ENCODE measurements at places on chromosomes 1 and 21.

DNA sequence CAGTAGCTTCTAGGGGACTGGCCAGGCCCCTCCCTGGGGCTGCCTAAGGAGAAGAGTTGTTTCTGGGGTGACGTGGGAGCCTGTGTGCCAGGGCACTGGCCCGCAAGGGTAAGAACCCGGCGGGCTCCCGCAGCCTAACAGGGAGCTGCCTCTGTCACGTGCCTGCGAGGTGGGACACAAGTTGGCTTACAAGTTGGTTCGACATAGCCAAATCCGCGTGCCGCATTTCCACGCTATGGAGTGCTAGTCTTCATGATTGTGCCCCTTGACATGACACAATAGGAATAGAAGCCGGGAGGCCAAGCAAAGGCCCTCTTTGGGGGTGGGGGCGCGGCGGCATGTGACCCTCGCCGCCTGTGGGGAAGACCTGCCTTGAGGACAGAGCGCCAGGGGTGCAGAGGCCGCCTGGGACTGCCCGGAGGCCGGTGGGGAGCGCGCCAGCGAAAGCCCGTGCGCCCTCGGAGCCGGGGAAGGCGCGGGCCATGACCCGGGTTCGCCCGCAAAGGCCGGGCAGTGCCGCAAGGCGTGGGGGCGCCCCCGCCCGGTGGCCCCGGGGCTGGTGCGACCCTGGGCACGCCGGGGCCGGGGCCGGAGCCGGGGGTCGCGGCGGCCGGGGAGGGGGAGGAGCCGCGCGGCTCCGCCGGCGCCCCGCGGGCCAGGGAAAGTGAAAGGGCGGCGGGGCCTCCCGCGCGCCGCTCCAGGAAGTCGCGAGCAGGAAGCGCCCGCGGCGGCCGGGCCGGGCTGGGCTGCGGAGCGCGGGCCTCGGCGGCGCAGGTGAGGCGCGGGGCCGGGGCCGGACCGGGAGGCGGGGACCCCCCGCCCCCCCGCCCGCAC, at the start of gene SLC37A1:
SLC37A1 (plus strand) TSS at position 702 of the 834 bp plus-strand sequence. CDS start 4,603 bp downstream, outside the sequence.
- peaks cover 1% of the 10 kb centered on the region for H3K36me3 ChIP-seq
- H3K4me1 ChIP-seq, result peaks cover 20% of the 10 kb centered on the region

GRCh38 chr1:20486457-20487235, 636 bp upstream of the CAMK2N1 start:
- no peaks in the 10 kb centered on the region for H3K36me3 ChIP-seq
- DNase-seq, result no peak
- H3K4me3 ChIP-seq, result peak overlapping the region; percentile 66
- H3K27me3 ChIP-seq, result peaks cover 39% of the 10 kb centered on the region
- H3K27ac ChIP-seq, result no peak overlapping the region
- H3K4me1 ChIP-seq, result peaks cover 9% of the 10 kb centered on the region

DNA sequence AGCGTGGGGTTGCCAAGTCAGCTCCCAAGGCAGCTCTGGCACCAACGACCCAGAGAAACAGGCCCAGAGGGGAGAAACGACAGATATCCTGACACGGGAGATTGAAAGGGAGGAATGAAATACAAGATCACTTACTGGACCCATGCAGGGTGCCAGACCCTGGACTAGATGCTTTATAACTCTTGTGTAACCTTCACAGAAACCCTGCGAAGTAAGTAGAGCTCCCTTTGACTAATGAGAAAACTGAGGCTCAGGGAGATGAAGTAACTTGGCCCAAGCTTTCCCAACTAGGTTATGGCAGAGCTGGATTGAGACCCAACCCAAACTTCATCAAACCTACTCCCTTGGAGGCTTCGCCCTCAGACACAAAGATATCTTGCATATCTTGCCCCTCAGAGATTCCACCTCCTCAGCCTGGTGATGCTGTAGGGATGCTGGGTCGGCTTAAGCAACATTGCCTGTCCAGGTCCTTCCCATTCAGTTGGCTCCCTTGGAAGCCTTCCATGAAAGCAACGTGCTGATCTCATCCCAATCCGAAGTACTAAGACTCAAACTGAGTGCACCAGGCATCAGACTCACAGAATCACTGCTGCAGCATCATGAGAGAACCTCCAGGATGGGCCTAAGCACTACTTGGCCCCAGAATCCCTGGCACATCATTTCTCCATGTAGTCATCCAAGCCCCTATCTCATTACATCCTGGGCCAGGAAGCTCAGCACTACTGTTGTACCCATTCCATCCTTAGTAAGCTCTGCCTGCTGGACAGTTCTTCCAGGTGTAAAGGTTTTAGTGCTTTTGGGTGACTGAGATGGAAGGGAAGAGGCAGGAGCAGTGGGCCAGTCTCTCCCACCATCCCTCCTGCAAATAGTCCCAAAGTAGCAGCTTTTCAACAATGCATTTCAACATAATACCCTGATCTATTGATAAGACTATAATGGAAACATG, 1.1 kb upstream of the IGSF9 start:
- H3K27ac ChIP-seq, result peak overlapping the region; percentile 80
- DNase-seq, result no peak
- no peaks in the 10 kb centered on the region for H3K36me3 ChIP-seq
- H3K4me3 ChIP-seq, result peak overlapping the region; percentile 67

DNA sequence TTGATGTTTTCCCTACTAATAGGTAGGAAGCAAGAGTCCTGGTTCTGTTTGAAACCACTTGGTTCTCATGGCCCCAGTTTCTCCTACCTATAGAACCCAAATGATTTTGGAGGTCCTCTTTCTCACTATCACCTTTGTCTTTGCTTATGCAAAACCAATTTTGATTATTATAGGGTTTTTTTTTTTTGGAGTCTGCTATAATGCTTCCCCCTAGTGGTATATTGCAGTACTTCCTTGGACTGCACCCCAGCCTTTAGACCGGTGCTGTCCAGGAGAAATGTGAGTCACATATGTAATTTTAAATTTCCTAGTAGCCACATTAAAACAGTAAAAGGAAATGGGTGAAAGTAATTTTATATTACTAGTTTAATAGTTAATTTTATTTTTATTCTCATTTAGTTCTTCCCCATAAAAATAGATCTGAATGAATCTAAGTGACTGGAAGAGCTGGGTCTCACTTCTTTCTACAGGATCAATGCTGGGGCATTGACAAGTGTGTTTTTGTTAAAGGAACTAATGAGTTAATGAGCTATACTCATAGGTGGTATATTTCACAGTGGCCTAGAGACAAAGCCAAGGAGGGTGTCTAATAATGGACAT, 10.6 kb downstream of the FCMR start:
- DNase-seq, result no peak
- H3K27me3 ChIP-seq, result peaks cover 31% of the 10 kb centered on the region
- no peaks in the 10 kb centered on the region for H3K36me3 ChIP-seq
- H3K4me1 ChIP-seq, result no peaks in the 10 kb centered on the region

GRCh38 chr1:24341260-24341659, 22.1 kb downstream of the GRHL3 start:
- H3K27me3 ChIP-seq, result no peaks in the 10 kb centered on the region
- H3K36me3 ChIP-seq, result no peaks in the 10 kb centered on the region
- no peak overlapping the region for H3K4me3 ChIP-seq

GRCh38 chr1:223827193-223827663, 18.5 kb downstream of the TP53BP2 start:
- no peak overlapping the region for H3K4me3 ChIP-seq
- H3K36me3 ChIP-seq, result no peaks in the 10 kb centered on the region
- H3K27me3 ChIP-seq, result no peaks in the 10 kb centered on the region
- DNase-seq, result no peak
- H3K27ac ChIP-seq, result no peak overlapping the region
- H3K4me1 ChIP-seq, result no peaks in the 10 kb centered on the region

DNA sequence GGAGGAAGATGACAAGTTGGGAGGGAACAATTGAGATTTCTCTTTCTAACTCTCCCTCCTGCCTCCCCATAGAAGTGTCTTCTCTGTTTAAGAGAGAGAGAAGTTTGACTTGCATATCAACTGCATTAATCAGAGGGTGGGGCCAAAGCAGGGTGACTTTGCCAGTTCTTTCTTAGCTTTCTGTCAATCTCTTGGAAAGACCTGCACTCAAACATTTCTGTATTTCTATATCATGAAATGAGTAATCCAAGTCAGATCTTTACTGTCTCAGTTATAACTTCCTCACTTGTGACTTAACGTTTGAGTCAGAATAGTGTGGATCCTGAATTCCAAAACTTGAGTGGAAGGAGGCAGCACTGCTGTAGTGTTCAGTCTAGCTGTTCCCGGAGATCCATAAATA, 180.8 kb upstream of the KCNK2 start:
- H3K27me3 ChIP-seq, result no peaks in the 10 kb centered on the region
- H3K36me3 ChIP-seq, result no peaks in the 10 kb centered on the region
- no peaks in the 10 kb centered on the region for H3K4me1 ChIP-seq
- no peak for DNase-seq
- no peak overlapping the region for H3K4me3 ChIP-seq

DNA sequence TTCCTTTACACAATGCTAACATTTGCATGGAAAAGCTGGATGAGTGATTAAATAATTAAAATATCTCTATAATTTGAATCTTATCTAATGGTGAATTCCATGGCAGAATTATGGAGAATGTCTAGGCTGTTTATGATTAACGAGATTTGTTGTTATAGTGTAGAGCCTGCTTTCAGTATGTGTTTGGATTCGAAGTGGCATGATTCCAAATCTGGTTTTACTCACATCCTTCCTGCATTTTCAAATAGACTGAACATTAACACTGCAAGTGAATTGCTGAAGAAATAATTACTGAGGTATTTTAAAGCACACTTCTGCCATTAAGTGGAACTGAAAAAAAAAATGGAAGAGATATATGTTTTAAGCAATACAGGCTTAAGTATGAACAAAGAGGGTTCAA, 5.1 kb upstream of the NEK7 start:
- DNase-seq, result no peak
- no peak overlapping the region for H3K27ac ChIP-seq
- no peaks in the 10 kb centered on the region for H3K27me3 ChIP-seq

GRCh38 chr1:77288275-77288674, 6.5 kb downstream of the AK5 start:
- H3K27ac ChIP-seq, result no peak overlapping the region
- peaks cover 3% of the 10 kb centered on the region for H3K4me1 ChIP-seq
- no peak overlapping the region for H3K4me3 ChIP-seq
- H3K27me3 ChIP-seq, result no peaks in the 10 kb centered on the region
- no peak for DNase-seq

GRCh38 chr1:155174324-155175280, 953 bp downstream of the TRIM46 start:
- peaks cover 23% of the 10 kb centered on the region for H3K4me1 ChIP-seq
- peaks cover 23% of the 10 kb centered on the region for H3K36me3 ChIP-seq
- H3K4me3 ChIP-seq, result peak overlapping the region; percentile 70
- no peaks in the 10 kb centered on the region for H3K27me3 ChIP-seq

DNA sequence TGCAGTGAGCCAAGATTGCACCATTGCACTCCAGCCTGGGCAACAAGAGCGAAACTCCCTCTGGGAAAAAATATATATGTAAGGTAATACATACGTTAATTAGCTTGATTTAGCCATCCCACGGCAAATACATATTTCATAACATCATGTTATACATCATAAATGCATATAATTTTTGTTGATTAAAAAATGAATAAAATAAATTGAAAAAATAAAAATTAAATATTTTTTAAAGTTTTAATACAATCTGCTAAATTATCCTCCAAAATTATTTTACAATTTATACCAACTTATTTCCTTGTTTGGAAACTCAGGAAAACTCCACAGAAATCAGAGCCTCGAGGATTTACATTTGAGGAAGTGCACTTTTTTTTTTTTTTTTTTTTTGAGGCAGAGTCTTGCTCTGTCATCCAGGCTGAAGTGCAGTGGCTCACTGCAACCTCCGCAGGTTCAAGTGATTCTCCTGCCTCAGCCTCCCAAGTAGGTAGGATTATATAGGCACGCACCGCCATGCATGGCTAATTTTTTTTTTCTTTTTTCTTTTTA, 12.6 kb upstream of the IPO9 start:
- no peaks in the 10 kb centered on the region for H3K4me1 ChIP-seq
- no peak overlapping the region for H3K27ac ChIP-seq
- H3K36me3 ChIP-seq, result peaks cover 56% of the 10 kb centered on the region
- DNase-seq, result no peak
- H3K4me3 ChIP-seq, result no peak overlapping the region

DNA sequence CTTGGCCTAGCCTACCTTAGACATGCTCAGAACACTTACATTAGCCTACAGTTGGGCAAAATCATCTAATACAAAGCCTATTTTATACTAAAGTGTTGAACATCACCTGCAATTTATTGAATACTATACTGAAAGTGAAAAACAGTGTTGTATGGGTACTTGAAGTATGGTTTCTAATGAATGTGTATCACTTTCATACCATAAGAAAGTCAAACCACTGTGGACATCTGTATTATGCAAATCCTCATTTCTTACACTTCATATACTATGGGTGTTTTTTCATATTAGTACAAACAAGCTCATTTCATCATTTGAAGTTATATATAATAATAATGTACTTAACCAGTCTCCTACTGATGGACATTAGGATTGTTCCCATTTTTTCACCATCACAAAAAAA, 41.2 kb downstream of the TDRD5 start:
- H3K4me3 ChIP-seq, result no peak overlapping the region
- no peaks in the 10 kb centered on the region for H3K27me3 ChIP-seq
- no peak overlapping the region for H3K27ac ChIP-seq

DNA sequence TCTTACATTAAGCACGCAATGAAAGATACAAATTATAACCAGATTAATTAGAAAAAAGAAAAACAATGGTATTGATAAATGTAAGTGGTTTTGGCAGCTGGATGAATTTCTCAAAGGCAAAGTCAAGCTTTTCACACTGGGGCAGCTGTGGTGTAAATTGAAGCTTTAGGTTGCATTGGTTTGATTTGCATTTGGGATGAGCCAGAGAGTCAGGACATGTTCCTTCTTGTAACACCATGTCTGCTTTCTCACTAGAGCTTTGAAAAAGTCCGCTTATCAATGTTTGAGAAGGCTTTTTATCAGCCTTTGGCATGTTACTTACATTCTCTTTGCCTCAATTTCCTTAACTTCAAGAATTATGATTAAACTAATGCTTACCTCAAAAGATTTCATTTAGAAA, 173.9 kb downstream of the GPATCH2 start:
- no peak for DNase-seq
- no peak overlapping the region for H3K27ac ChIP-seq
- no peaks in the 10 kb centered on the region for H3K36me3 ChIP-seq
- no peaks in the 10 kb centered on the region for H3K4me1 ChIP-seq
- H3K27me3 ChIP-seq, result no peaks in the 10 kb centered on the region

GRCh38 chr1:67060811-67061218, 6.9 kb upstream of the SLC35D1 start:
- H3K4me3 ChIP-seq, result no peak overlapping the region
- no peaks in the 10 kb centered on the region for H3K36me3 ChIP-seq
- no peaks in the 10 kb centered on the region for H3K27me3 ChIP-seq
- DNase-seq, result no peak
- H3K4me1 ChIP-seq, result no peaks in the 10 kb centered on the region

- no peak for DNase-seq
- H3K27ac ChIP-seq, result no peak overlapping the region
- H3K4me3 ChIP-seq, result no peak overlapping the region
- peaks cover 23% of the 10 kb centered on the region for H3K4me1 ChIP-seq
- H3K27me3 ChIP-seq, result peaks cover 13% of the 10 kb centered on the region
These were observed 10.1 kb upstream of the EDN2 start for GRCh38 chr1:41494351-41495209.

- no peaks in the 10 kb centered on the region for H3K36me3 ChIP-seq
- H3K4me1 ChIP-seq, result no peaks in the 10 kb centered on the region
- DNase-seq, result peak; percentile 46
- H3K27me3 ChIP-seq, result no peaks in the 10 kb centered on the region
- H3K27ac ChIP-seq, result no peak overlapping the region
These were observed 23.7 kb downstream of the WARS2 start for GRCh38 chr1:119116725-119117124.

- no peaks in the 10 kb centered on the region for H3K36me3 ChIP-seq
- no peaks in the 10 kb centered on the region for H3K27me3 ChIP-seq
- no peak overlapping the region for H3K27ac ChIP-seq
- H3K4me1 ChIP-seq, result no peaks in the 10 kb centered on the region
These were observed 73.0 kb downstream of the HS2ST1 start for GRCh38 chr1:86987446-86987845.

GRCh38 chr1:5504364-5504740, 487.9 kb downstream of the NPHP4 start:
- no peaks in the 10 kb centered on the region for H3K36me3 ChIP-seq
- H3K27me3 ChIP-seq, result no peaks in the 10 kb centered on the region
- no peaks in the 10 kb centered on the region for H3K4me1 ChIP-seq
- H3K4me3 ChIP-seq, result no peak overlapping the region
- DNase-seq, result no peak
